ENCODE measurements at places on chromosomes 3 and 15. TPM values are rescaled to one million over a fixed set of nuclear protein-coding genes. Genes with fewer than 3 reads are reported as not detected.

DNA sequence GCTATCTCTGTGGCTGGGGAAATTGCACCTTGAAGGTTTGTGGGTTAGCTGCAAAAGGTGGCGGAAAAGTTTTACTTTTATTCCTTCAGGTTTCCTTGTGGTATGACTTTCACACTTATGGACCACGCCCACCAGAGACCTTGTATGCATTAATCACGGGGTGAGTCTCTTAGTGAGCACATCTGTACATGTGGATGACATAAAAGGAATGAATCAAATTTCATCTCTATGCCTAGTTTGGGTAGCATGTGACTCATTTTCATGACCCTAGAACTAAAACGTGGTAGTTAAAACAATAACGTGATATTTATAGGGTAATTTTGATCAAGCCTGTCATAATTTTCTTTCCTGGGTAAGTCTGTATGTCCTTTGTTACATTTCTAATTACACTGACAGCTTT, 141.7 kb downstream of the PDCD6IP start:
- DNase-seq: no peak

DNA sequence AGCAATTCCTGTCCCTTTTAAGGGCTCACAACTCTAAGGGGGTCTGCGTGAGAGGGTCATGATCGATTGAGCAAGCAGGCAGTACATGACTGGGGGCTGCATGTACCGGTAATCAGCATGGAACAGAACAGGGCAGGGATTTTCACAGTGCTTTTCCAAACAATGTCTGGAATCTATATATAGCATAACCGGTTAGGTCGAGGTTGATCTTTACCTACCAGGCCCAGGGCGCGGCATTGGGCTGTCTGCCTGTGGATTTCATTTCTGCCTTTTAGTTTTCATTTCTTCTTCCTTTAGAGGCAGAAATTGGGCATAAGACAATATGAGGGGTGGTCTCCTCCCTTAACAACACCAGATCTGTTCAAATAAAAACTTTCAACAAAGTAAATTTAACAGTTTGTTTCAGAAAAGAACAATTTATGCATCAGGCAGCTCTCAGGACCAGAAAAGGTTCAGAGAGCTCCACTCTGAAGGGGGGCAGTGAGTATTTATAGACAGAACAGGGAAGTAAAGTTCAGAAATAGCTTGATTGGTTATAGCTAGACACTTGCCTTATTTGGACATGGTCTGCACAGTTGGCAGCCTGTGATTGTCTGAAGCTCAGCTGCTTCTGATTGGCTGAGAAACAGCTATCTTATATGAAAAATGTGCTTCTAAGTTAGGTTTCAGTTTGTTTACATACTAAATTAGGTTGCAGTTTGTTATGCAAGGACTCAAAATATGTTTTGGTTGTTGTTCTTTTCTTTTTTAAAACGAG, 17.2 kb upstream of the B4GALT4 start:
- peak; percentile 20 for DNase-seq

DNA sequence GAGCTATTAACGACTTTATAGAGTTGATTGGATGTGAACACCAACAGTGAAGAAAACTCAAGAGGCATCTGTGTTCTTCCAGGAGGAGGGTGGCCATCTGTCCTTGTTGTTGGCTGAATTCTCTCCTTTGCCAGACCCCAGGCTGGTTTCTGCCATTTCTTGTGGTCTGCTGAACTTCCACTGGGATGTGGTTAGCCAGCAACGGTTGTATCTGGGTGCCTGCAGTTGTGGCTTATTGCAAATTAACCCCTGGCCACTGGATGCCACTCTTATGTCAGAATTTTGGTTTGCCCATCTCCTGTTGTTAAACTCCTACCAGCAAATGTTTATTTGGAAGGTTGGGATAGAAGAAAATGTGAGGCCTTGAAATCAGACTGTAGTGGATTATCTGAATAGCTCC, 163.6 kb upstream of the TBC1D5 start:
- DNase-seq: no peak

The POLQ gene
- 0.22 TPM for polyA plus RNA-seq

DNA sequence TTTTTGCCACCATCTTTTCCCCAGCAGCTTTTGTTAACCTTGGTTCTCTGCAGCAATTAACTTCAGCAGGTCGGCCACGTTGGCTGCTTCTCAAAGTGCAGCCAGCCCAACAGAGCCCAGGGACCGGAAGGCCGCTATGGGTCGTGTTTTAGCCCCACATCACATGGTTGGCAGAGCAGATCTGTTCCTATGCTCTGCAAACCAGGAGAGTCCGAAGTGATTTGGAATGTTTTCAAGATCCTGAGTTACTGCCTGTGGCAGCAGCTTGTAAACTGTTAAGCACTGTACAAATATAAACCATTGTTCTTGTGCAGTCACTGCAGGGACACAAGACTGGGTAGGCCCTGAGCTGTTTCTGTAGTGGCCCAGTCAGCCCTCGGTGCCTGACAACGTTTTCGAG, 69.6 kb upstream of the MYZAP start:
- DNase-seq: no peak

GRCh38 chr15:99106417-99107220, 1.7 kb downstream of the SYNM start:
- peak; percentile 21 for DNase-seq

GRCh38 chr15:97114900-97115760, 784.6 kb downstream of the NR2F2 start:
- DNase-seq: no peak
